ENCODE measurements at places on chromosomes 11 and 22. TPM values are rescaled to one million over a fixed set of nuclear protein-coding genes. Genes with fewer than 3 reads are reported as not detected.
A peak's percentile ranks its signal among the peaks of the same experiment; 100 is the strongest.

GPHA2 gene
- total RNA-seq, result not detected

DNA sequence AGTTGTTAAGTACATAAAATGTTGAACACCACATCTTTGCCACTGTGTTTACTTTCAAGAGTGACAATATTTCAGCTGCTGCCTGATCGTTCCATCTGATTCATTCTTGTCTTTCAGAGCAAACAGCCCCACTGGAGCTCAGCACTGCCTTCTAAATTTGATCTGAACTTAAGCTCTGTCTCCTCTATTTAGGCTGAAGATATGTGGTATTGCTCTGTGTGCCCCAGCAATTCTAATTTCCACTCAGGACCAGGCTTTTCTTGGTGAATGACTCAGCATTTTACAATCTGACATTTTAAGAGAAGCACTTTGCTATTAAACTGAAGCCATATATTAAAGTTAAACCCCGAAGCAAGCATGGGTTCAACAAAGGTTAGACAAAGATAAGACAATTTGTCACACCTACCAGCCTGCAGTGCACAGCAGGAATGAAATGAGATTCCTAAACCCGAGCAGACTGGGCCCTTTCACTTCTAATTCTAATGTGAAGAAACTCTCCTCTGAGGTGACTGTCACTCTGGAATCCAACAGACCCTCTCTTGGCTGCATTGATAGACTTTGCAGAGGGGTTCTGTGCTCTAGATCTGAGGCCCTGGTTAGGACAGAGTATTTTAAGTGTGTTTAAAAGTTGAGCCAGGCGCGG, 41.7 kb upstream of the PLET1 start:
- peaks cover under 1% of the 10 kb centered on the region for H3K36me3 ChIP-seq
- H3K4me1 ChIP-seq, result peaks cover 23% of the 10 kb centered on the region
- H3K4me3 ChIP-seq, result no peak overlapping the region
- H3K27ac ChIP-seq, result peak overlapping the region; percentile 80

GRCh38 chr11:12693094-12693478, 18.9 kb downstream of the TEAD1 start:
- no peak for DNase-seq
- H3K27me3 ChIP-seq, result no peaks in the 10 kb centered on the region
- H3K36me3 ChIP-seq, result peaks cover 3% of the 10 kb centered on the region
- peak overlapping the region; percentile 99 for H3K27ac ChIP-seq

GRCh38 chr11:44957776-44958564, 7.3 kb upstream of the TP53I11 start:
- peaks cover 18% of the 10 kb centered on the region for H3K4me1 ChIP-seq
- H3K36me3 ChIP-seq, result no peaks in the 10 kb centered on the region
- DNase-seq, result no peak
- no peak overlapping the region for H3K27ac ChIP-seq
- no peaks in the 10 kb centered on the region for H3K27me3 ChIP-seq

- no peaks in the 10 kb centered on the region for H3K36me3 ChIP-seq
- H3K27me3 ChIP-seq, result no peaks in the 10 kb centered on the region
- peaks cover 18% of the 10 kb centered on the region for H3K4me1 ChIP-seq
- H3K27ac ChIP-seq, result no peak overlapping the region
- DNase-seq, result no peak
These were observed 51.1 kb upstream of the MUC15 start for GRCh38 chr11:26623076-26623659.

DNA sequence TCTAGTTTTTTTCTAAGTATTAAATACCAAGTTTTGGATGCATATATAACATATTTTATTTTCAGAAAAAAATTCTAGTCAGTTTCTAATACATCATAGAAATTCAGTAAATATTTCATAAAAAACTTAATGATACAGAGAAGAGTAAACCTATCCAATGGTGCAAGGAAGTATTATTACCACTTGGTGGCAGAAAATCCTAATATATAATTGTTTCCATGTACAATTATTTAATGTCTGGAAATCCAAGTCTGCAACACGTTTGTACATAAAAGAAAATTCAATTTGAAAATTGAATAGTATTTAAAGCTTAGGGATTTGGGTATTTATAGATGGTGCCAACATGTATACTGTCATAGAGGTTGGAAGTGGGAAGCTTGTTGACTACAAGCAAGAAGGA, 127.0 kb downstream of the TRPC6 start:
- H3K4me3 ChIP-seq, result no peak overlapping the region
- no peak overlapping the region for H3K27ac ChIP-seq
- no peaks in the 10 kb centered on the region for H3K27me3 ChIP-seq

DNA sequence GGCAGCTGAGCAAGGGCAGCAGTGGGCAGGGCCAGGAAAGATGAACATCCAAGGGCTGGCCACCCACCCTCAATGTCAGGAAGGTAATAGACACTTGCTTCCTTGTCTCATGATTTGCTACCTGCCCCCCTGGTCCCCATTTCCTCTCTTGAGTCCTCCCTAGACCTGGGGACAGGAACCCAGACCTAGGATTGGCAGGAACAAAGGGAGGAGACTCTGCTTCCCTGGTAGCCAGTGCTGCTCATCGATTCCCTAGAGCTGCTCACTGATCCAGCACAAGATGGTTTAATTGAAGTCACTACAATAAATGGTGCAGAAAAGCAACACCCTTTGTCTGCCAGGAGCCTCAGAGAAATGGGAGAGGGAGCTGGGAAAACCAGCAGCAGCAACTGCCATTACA, 67.8 kb upstream of the CHST1 start:
- DNase-seq, result no peak
- H3K27ac ChIP-seq, result no peak overlapping the region
- no peaks in the 10 kb centered on the region for H3K36me3 ChIP-seq
- peaks cover 30% of the 10 kb centered on the region for H3K27me3 ChIP-seq
- H3K4me3 ChIP-seq, result no peak overlapping the region
- H3K4me1 ChIP-seq, result no peaks in the 10 kb centered on the region

DNA sequence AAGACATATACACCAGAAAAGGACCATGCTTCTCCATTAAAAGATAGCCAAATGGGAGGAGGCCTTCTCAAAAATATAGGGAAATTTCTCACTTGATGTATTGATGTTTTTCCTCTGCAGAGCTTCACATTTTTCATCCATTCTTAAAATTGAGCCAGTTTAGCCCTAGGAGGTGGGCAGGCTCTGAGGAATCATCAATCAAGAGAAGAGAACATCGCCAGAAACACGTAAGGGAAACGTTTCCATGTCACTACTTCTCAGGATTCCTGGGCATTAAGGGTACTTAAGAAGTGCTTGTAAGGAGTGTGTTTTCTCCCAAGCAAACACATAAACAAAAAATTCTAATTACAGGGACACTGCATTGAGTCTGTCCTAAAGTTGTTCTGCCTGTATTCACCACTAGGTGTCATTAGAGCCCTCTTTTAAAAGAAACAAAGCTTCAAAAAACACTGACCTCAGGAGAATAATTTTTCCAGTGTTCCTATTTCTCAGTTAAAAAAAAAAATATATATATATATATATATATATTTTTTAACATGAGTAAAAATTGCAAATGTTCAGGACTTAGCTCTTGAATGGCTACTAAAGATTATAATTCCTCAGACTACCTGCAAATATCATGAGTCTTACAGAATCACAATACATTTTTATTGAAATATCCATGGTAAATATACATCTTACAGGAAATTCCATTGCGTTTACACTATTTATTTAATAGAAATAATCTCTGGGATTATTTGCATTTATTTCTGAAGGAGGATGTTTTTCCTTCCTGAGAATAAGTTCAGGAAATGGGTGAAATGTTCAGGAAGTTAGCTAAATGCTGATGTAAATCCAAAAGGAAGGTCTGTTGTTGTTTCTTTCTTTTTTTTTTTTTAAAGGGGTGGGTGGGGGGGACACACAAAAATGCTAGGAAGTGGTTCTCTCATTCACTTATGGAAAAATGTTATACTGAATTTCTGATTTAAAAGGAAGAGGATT, 16.0 kb downstream of the FZD4 start:
- no peak overlapping the region for H3K4me3 ChIP-seq
- peak overlapping the region; percentile 91 for H3K27ac ChIP-seq
- peaks cover 57% of the 10 kb centered on the region for H3K4me1 ChIP-seq
- H3K36me3 ChIP-seq, result peaks cover 3% of the 10 kb centered on the region
- DNase-seq, result no peak

GRCh38 chr11:93623179-93623578, 38.3 kb upstream of the CEP295 start:
- no peaks in the 10 kb centered on the region for H3K36me3 ChIP-seq
- H3K27ac ChIP-seq, result no peak overlapping the region
- H3K4me3 ChIP-seq, result no peak overlapping the region
- no peak for DNase-seq
- peaks cover 25% of the 10 kb centered on the region for H3K4me1 ChIP-seq

SLC22A6 gene
- total RNA-seq, result not detected

DNA sequence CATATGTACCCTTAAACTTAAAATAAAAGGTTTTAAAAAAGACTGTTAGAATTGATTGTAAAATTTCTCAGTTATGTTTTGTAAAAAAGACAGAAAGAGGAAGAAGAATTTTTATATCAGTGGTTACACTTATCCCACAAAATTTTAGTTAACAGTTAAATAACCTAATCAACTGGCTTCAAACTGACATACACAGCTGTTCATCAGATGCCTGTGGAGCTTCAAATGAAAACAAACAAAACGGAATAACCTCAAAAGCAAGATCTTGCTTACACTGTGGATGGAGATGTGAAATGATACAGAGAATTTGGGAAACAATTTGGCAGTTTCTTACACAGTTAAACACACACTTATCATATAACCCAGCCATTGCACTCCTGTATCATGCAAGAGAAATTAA, 521.0 kb downstream of the ETS1 start:
- H3K4me1 ChIP-seq, result peaks cover 3% of the 10 kb centered on the region
- H3K4me3 ChIP-seq, result no peak overlapping the region
- no peak for DNase-seq
- no peaks in the 10 kb centered on the region for H3K36me3 ChIP-seq
- H3K27me3 ChIP-seq, result no peaks in the 10 kb centered on the region

- no peak overlapping the region for H3K4me3 ChIP-seq
- H3K4me1 ChIP-seq, result peaks cover 16% of the 10 kb centered on the region
- DNase-seq, result no peak
- peaks cover 32% of the 10 kb centered on the region for H3K36me3 ChIP-seq
These were observed 2.0 kb upstream of the TESMIN start for GRCh38 chr11:68753300-68753699.

DNA sequence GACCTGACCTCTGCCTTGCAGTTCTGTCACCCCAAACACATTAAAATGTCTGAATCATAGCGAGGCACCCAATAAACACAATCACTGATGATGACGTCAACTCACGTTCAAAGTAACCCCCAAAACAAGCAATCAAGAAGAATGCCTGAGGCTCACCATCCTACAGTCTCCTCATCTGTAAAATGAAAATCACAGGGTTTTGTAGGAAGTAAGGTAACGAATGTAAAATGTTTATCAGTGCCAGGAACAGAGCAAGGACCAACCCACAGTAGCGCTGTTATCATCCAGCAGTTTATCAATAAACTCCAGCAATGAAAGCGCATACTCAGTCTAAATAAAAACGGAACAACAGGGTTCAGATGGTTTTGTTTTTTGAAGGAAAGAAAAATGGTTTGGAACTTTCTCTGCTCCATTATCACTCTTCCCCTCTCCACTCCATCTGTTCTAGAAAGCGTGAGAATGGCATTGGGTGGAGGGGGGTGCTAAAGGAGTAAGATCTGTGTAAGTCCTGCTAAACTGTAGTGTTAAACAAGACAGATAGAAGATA, 110.5 kb downstream of the MICAL3 start:
- DNase-seq, result no peak
- H3K36me3 ChIP-seq, result no peaks in the 10 kb centered on the region
- no peak overlapping the region for H3K4me3 ChIP-seq
- H3K4me1 ChIP-seq, result peaks cover 31% of the 10 kb centered on the region
- H3K27me3 ChIP-seq, result no peaks in the 10 kb centered on the region

TMEM191B gene
- 0.70 TPM for total RNA-seq

GRCh38 chr11:29211202-29211601, 805.6 kb downstream of the KCNA4 start:
- H3K27me3 ChIP-seq, result no peaks in the 10 kb centered on the region
- peaks cover 14% of the 10 kb centered on the region for H3K4me1 ChIP-seq

DNA sequence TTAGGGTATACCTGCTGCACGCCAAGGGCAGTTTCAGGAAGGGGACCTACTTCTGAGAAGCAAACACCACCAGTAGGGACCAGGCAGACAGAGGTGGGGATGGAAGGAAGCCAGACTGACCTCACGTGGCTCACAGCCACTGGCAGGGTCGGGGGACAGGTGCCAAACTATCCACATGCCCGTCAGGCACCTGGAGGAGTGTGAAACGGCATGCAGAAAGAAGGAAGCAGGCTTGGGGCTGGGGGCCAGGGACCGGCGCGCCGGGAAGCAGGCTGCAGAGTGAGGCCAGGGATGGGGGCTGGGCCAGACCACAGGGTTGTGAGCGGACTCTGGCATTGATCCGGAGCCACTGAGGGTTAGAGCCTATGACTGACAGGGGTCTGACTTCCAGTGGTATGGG, 47.5 kb downstream of the CDKN1C start:
- no peak for DNase-seq
- peaks cover 14% of the 10 kb centered on the region for H3K27me3 ChIP-seq
- no peak overlapping the region for H3K4me3 ChIP-seq
- H3K4me1 ChIP-seq, result peaks cover 12% of the 10 kb centered on the region
- H3K27ac ChIP-seq, result no peak overlapping the region

DNA sequence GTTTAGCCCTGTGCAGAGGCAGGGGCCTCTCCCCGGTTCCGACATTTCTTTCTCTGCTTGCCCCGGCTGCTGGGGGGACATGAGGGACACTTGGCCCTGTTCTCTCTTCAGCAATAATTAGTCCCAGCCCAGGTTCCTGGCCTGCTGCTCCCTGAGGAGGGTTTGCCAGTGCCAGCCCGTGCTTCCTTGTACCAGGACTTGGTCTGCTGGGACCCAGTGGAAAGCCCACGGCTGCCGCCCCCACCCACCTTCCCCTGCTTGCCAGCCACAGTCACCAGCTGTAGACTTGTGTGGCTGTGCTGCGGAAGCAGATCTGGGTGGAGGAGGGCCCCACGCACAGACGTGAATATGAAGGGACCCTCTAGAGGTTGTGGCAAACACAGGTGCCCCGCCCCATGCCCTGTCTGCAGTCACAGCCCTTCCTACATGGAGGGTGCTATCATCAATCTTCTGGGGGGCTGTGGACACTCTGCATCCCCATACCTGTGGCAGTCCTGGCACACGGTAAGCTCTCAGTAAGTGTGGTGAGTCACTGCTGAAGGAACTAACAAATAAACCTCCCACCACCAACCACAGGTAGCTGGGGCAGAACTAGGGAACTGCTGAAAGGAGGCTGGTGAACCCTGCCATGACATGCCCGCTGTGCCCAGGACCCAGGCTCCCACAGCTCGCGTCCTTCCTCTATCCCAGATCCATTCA, 949 bp downstream of the TP53AIP1 start:
- H3K4me3 ChIP-seq, result no peak overlapping the region
- no peaks in the 10 kb centered on the region for H3K4me1 ChIP-seq
- no peak for DNase-seq
- peaks cover 25% of the 10 kb centered on the region for H3K27me3 ChIP-seq
- no peak overlapping the region for H3K27ac ChIP-seq

- H3K4me1 ChIP-seq, result peaks cover 16% of the 10 kb centered on the region
- peaks cover 65% of the 10 kb centered on the region for H3K36me3 ChIP-seq
These were observed 43.9 kb upstream of the GRIK4 start for GRCh38 chr11:120467627-120468026.

- no peak overlapping the region for H3K27ac ChIP-seq
- peaks cover 6% of the 10 kb centered on the region for H3K4me1 ChIP-seq
- H3K36me3 ChIP-seq, result no peaks in the 10 kb centered on the region
- no peak overlapping the region for H3K4me3 ChIP-seq
- no peak for DNase-seq
- peaks cover 22% of the 10 kb centered on the region for H3K27me3 ChIP-seq
These were observed 73.7 kb downstream of the SCN3B start for GRCh38 chr11:123580557-123581275.
